ENCODE measurements at places on chromosomes 3 and 15. TPM values are rescaled to one million over a fixed set of nuclear protein-coding genes. Genes with fewer than 3 reads are reported as not detected.

- no peak for DNase-seq
These were observed 199.6 kb upstream of the LYSMD4 start for GRCh38 chr15:99932676-99933402.

DNA sequence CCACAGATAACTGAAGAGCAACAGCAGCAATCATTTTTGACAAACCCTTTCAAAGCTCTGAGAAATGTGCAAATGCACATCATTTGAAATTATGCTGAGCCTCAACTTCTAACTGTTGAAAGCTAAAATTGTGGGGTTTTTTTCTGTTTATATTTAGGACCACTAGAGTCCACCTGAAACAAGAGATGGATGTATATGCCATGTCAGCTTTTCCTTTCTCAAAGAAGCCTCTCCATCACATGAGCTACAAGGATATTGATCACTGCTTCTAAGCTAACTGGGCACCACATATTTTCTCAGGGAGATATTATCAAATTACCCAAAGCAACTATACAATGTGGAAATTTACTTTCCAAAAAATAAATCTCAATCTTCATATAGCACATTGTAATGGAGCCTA, 498.6 kb upstream of the ZNF385D start:
- DNase-seq = no peak

- DNase-seq = no peak
These were observed 140.3 kb downstream of the RPLP1 start for GRCh38 chr15:69592954-69593353.

DNA sequence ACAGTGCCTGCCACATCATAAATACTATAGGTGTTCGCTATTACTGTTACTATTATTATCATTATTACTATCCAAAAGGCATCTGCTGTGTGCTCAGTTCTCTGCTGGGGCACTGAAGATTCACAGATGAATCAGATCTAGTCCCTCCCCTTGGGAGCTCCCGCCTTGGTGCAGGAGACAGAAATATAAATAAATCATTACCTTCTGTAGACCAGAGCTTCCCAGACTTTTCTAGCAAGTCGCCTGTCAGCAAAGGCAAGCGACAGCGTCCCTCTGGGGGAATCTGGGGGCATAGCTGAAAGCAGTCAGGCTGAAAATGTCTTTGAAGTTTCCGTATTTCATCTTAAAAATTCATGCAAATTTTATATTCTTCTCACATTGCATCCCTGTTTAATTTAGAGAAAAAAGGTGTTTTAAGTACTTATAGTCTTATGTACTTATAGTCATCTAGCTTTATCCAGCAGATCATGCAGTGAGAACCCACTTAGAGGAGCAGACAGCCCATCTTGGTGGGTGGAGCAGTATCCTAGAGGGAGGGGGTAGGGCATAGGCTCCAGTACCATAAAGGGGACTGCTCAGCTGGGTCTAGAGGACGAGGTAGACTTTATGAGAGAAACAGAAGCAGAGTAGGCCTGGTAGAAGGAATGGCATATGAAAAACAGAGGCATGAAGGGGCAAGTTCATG, 10.4 kb upstream of the BRPF1 start:
- no peak for DNase-seq

DNA sequence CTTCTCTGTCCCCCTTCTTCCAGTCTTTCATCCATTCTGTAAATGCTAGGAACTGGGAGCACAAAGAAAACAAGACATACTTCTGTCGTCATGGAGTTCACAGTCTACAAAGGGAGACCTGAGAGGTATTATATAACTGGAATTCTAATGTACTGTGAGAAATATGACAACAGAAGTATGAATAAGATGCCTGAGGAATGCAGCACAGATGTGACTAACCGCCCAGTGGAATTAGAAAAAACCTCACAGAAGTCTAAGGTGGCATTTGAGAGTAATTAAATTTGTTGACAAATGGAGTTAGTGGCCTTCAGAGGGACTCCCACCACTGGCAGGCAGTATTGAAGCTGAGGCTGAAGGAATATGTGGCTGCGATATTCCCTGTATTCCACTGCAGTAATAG, 168.5 kb upstream of the FAM3D start:
- no peak for DNase-seq

DNA sequence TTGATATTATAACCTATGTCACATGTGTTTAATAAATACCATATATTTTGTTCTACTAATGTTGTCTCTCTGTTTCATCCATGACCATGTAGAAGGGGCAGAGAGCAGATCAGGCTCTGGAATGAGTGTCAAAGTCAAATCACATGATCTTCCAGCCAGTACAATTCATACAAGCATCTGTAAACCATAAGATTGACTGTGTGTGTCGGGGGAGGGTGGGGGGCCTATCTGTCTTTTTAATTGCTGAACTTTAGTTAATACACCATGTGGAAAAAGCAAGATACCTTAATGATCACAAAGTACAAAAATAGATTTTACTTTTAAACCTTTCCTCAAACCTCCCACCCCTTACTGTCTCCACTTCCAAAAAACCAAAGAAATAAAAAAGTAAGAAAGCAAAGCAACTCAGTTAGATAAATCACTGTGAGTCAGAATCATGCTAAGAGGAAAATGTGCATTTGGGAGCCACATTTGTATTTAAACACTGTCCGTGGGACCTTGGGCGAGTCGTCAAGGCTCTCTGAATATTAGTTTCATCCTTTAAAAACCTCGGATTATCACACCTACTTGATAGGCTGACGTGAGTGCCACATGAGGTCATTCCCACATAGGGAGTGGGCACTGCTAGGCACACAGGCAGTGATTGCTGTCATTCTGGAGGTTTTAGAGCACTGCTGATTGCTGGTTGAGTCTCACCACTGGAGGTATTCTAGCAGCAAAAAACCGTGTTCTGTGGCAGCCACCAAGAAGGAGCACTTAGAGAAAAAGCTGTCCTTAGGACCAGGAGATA, 21.0 kb upstream of the POLR2M start:
- no peak for DNase-seq

RTP2 gene
- not detected for total RNA-seq

PRR20G gene
- total RNA-seq = not detected

DNA sequence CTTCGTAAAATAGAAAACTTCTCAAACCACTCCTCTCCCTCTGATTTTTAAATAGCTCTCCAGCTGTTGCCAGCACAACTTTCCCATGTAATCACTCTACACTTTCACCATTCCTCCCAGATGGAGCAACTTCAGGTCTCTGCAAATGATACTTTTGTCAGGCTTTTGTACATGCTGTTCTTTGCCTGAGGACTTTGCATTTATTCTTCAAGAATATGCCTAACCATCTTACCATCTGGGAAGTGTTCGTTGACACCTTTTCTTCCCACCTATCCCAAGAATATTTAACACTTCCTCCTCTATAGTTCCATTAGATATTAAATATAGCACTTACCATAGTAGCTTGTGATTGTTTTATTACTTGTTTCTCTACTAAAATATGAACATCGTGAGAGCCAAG, 703.7 kb downstream of the CADM2 start:
- no peak for DNase-seq

- peak; percentile 57 for DNase-seq
These were observed 35.3 kb downstream of the CAPN7 start for GRCh38 chr3:15241341-15241740.

SLC35G2 gene
- total RNA-seq = 0.16 TPM

DNA sequence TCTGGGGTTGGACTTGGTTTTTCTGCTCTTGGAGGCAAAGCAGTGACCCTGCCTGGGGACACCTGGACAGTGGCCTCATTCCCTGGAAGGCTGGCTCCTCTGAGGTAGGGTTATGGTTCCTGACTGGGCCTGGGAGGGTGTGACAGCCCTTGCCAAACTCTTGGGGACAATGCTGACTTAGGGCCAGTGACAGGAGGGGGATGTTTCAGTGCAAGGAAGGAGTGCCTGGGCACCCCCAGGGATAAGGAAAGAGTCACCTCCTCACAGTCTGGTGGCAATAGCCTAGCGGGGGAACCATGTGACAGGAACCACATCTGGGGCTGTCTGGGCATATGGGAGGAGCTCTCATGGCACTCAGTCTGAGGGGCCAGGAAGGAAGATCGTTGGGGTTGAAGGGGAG, 91.8 kb downstream of the ABHD5 start:
- DNase-seq = no peak

DNA sequence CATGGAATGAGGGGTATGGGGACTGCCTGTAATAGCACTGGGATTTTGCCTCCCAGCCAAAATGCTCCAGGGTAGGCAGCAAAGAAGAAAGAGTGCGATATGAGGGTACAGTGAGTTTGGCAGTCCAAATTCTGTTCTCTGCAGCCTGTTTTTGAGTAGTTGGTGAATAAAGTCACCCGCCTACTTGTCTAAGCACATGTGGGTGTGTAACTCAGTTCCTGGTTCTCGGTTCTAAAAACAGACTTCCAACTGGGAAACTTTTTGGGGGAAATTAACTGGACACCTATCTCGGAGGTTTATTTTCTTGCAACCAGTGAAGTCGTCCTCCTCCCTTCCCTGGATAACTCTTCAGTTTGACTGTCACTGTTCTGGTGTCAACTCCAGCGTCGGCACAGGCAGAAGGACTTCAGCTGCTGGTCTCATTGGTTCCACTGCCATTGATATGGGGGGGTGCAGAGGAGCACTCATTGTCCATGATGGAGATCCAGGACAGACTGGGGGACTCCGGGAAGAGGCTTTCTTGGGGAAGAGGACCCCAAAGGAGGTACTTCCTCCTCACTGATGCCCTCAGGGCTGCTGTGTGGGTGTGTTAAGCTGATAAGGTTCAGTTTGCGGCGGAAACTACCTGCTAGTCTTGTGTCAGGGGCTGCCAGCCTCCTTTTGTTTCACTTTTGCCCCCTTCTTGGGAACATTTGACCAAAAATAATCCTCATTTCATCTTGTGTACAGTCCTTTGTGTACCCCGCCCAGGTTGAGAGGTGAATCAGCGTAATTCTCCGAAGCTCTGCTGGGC, 13.2 kb downstream of the GHRL start:
- DNase-seq = no peak

CLDN18 gene
- not detected for total RNA-seq

GRCh38 chr3:108011616-108012015, 79.2 kb downstream of the CD47 start:
- DNase-seq = no peak

- DNase-seq = no peak
These were observed 37.0 kb upstream of the TMC3 start for GRCh38 chr15:81411051-81411450.

DNA sequence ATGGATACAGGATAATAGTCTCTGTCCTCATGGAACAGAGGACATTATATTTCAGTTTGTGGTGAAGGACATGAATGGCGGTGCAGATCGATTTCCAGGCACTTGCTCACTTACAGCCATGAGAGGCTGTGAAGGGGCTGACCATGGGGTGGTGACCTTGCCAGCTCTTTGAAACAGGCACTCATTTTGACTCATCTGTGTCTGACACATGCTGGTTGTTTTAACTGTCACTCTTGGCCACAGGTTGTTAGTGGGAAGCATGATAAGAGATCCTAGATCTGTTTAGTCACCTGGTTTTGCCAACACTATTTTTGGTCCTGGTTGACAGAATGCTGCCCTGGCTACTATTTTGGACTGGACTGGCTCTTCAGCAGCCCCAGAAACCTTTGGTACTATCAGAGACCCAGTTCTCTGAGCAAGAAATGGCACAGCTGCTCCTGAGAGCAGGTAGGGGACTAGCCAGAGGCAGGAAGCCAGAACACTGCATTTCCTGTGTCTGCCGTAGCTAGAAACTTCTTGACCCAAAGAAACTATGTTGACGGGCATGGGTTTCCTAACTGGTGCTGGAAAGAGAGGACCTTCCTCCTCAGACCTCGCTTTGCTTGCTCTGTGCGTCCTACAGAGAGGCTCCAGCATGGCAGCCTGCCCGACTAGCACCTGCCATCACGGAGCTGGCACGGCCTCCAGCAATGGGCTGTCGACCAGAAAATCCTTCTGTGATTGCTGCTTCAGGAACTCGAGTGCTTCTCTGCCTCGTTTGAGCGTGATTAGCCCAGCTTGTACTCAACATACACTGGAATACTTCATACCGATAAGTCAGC, 6.3 kb downstream of the PXYLP1 start:
- DNase-seq = peak; percentile 37

GRCh38 chr3:167318996-167319615, 61.0 kb downstream of the ZBBX start:
- DNase-seq = no peak

MUC20 gene
- 0.53 TPM for total RNA-seq

DNA sequence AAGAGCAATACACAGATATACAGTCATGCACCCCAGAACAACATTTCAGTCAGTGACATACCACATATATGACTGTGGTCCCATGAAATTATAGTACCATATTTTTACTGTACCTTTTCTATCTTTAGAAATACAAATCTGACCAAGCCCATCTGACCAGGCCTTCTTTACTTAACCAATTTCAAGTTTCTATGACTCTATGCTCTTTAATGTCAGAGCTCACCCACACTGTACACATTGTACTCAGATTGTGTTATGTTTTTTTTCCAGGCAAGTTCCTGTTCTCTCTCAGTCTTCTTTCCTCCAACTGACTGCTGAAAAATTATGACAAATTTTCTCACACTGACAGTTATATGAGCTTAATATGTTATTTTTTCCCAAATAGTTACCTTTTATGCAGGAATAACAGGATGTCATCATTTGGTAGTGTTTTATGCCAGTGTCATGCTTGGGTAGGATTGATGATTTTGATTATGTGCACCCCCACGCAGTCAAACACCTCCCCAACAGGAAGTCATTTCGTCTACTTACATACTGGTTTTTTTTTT, 8.0 kb upstream of the CBLB start:
- DNase-seq = no peak

DNA sequence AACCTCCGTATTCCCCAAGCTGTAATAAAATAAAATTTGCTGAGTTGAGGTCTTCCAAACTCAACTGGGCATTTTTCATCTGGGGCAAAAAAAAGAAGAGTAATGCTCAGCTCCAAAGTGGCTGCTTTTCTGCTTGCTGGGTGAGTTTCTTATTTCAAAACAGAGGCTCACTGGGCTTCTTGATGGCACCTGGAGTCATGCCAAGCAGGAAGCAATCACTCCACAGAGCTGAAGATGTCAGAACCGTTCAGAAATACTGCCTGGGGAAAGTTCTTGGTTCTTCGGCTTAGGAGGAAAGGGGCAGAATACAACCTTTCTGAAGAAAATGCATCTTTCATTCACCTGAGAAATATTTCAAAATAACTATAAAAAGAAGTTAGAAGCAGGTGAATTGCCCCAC, 4.1 kb downstream of the CCR9 start:
- no peak for DNase-seq

CASR gene
- not detected for total RNA-seq

- DNase-seq = peak; percentile 49
These were observed 3.5 kb upstream of the MNS1 start for GRCh38 chr15:56468401-56468800.

GRCh38 chr3:133991637-133992036, 38.1 kb downstream of the SLCO2A1 start:
- no peak for DNase-seq

DNA sequence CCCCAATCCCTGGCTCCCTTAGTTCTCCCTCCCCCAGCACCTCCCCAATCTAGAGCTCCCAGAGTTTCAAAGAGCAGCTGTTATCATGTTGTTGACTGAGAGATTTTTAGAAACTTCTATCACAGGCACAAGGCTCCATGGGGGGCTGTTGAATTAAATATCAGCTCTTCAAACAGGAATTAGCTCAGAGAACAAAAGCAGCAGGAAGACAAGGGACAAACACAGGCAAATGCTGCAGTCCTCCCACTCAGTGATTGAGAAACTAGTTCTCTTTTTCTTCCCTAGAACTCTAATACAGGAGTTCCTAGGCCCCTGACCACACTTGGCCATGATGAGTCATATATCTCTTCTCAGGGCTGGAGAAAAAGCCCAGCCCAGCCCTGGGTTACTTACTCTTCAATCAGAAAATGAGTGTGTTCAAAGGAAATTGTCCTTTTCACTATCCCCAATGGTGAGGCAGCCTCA, 262.1 kb downstream of the IGSF11 start:
- DNase-seq = no peak
